PC-3 (cell line): ENCODE measurements at places on chromosomes 6 and 20. TPM values are rescaled to one million over a fixed set of nuclear protein-coding genes. Genes with fewer than 3 reads are reported as not detected.

- H3K4me1 ChIP-seq, result peaks cover 37% of the 10 kb centered on the region
- DNase-seq, result peak; percentile 41
- no peak overlapping the region for H3K4me3 ChIP-seq
- H3K36me3 ChIP-seq, result no peaks in the 10 kb centered on the region
- H3K27ac ChIP-seq, result peak overlapping the region; percentile 60
- H3K27me3 ChIP-seq, result no peaks in the 10 kb centered on the region
Observed at GRCh38 chr6:133100865-133101264, 140.3 kb upstream of the EYA4 start.

DNA sequence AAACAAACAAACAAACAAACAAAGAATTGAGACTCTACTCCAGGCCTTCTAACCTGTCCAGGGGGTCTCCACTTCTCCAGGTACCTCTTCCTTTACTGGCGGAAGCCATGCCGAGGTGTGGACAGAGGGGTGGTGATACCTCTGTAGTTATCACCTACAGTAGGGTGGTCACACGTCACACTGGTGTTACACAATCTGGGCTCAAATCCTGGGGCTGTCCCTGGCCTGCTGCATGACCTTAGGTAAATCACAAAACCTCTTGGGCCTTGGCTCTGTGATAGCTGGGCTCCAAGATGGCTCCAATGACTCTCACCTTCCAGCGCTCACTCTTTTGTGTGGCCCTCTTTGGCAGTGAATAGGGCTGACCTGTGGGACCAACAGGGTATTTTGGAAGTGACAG lies 76.8 kb upstream of the ZNFX1 start:
- H3K27me3 ChIP-seq, result no peaks in the 10 kb centered on the region
- peaks cover 6% of the 10 kb centered on the region; the same call in 1 of the 2 replicates for H3K4me1 ChIP-seq
- no peak overlapping the region for H3K27ac ChIP-seq
- H3K4me3 ChIP-seq, result no peak overlapping the region

DNA sequence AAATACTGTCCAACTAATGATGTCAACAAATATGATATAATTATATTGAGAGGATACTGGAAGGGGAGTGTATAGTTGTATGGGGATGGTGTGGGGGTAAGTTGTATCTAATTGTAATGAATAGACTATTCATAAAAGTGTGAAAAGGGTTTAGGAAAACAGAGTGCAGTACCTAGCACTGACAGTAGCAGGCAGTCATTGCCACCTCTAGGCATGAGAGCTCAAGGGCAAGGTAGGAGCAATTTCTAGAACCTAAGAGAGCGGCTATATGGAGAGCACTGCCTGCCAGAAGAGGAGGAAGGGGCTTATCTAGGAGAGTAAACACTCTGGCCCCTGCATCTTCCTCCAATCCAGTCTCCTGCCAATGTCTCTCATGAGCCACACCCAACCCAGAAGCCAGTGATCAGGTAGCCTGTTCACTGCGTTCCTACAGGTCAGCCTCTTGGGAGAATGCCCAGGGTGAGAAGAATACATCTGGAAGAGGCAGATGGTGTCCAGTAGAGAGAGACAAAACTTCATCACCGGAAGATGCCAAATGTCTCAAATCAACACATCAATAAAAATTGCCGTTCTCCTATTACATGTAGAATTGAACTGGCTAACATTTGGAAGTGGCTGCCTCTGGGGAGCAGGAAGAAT lies 200.0 kb downstream of the LY86 start:
- H3K27me3 ChIP-seq, result no peaks in the 10 kb centered on the region
- no peaks in the 10 kb centered on the region for H3K36me3 ChIP-seq
- peak overlapping the region; percentile 94 for H3K27ac ChIP-seq
- peaks cover 28% of the 10 kb centered on the region for H3K4me1 ChIP-seq

DNA sequence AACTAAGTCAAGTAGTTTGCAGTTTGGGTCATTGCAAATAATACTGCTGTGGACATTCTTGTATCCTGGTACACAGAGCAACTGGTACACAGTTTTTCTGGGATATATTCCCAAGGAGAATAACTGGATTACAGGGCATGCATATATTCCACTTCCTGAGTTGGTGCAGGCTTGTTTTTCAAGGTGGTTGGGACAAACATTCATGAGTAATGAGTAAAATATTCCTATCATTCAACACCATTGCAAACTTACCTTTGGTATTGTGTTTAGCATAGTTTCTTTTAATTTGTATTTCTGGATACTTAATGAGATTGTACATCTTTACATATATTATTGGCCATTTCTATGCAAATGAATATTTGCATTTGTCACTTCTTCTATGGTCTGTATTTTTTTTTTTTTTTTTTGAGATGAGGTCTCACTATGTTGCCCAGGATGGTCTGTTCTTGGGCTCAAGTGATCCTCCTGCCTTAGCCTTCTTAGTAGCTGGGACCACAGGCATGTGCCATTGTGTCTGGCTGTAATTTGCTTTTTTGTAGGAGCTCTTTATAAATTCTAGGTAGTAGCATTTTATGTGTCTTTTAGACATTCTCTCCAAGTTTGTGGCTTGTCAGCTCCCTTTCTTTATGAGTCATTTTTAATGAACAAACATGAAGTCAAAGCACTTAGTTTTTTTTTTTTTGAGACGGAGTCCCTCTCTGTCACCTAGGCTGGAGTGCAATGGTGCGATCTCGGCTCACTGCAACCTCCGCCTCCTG lies 158.7 kb downstream of the SOX4 start:
- no peaks in the 10 kb centered on the region for H3K36me3 ChIP-seq
- H3K4me1 ChIP-seq, result peaks cover 60% of the 10 kb centered on the region
- H3K27me3 ChIP-seq, result no peaks in the 10 kb centered on the region

DNA sequence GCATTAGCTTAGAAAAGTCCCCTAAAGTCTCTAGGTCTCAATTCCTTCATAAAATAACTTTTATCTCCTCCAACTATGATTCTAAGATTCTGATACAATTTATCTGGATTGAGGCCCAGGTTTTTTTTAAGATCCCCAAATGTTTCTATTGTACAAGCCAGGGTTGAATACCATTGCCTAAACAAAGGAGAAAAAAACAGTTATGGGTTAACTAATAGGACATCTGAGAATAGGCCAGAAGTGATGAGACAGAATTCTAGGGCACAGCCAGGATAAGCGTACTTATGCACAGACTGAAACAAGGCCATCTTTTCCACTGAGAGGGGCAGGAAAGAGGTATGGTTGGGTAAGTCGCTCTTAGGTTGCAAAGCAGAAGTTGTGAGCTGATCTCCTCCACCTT lies 26.4 kb downstream of the EPB41L2 start:
- no peaks in the 10 kb centered on the region for H3K27me3 ChIP-seq
- no peak overlapping the region for H3K27ac ChIP-seq
- DNase-seq, result no peak

- H3K4me3 ChIP-seq, result no peak overlapping the region
- no peak overlapping the region for H3K27ac ChIP-seq
- H3K4me1 ChIP-seq, result peaks cover 4% of the 10 kb centered on the region; the same call in 1 of the 2 replicates
- H3K27me3 ChIP-seq, result no peaks in the 10 kb centered on the region
- no peak for DNase-seq
Observed at GRCh38 chr6:3764516-3765335, 13.2 kb upstream of the PXDC1 start.

Gene RFX6
- 0.15 and 0.17 TPM in 2 replicates for total RNA-seq
